ENCODE measurements at places on chromosomes 16 and 17.

DNA sequence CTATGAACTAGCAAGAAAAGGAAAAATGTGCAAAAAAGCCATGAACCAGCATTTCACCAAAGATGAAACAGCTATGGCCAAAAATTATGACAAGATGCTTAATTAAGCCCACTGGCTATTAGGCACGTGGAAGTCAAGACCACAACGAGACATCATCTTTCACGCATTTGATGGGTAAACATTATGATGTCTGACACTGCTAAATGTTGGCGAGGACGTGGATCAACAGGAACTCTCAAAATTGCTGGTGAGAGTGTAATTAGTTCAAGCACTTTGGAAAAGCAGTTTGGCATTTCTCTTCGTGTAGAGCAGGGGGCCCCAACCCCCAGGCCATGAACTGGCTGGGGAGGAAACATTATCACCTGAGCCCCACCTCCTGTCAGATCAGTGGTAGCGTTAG, 39.6 kb upstream of the ADGRG1 start:
- no peak for DNase-seq

DNA sequence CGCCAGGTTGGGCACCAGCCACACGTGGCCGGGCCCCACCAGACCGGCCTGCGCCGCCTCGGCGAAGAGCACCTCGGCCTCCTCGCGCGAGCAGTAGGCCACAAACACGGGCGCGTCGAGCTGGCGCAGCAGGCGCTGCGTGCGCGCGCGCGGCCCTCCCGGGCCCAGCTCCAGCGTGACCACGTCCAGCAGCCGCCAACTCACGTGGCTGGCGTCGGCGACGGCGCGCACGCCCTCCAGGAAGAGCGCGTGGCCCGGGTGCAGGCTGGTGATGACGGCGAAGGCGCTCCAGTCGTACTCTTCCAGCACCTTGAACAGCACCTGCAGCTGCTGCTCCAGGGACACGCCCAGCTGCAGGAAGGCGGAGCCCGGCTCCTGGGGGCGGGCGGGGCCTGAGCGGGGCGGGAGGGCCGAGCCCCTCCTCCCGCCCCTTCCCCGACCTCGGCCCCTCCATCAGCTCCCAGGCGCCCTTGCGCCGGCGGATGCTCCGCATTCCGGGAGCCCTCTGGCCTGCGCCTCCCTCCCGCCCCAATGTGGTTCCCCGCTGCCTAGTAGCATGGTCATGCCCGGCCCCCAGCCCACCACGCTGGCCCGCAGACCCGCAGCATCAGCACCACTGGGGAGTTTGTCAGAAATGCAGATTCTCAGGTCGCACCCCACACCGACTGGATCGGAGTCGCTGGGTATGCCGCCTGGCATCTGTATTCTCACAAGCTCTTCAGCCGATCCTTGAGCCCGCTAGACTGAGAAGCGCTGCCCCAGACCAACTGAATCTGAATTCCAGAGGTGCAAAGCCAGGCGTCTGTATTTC, 7.2 kb downstream of the GRIN2C start:
- peak; percentile 70 for DNase-seq

- DNase-seq, result no peak
Observed at GRCh38 chr17:33383488-33384023, 90.5 kb upstream of the ASIC2 start.

DNA sequence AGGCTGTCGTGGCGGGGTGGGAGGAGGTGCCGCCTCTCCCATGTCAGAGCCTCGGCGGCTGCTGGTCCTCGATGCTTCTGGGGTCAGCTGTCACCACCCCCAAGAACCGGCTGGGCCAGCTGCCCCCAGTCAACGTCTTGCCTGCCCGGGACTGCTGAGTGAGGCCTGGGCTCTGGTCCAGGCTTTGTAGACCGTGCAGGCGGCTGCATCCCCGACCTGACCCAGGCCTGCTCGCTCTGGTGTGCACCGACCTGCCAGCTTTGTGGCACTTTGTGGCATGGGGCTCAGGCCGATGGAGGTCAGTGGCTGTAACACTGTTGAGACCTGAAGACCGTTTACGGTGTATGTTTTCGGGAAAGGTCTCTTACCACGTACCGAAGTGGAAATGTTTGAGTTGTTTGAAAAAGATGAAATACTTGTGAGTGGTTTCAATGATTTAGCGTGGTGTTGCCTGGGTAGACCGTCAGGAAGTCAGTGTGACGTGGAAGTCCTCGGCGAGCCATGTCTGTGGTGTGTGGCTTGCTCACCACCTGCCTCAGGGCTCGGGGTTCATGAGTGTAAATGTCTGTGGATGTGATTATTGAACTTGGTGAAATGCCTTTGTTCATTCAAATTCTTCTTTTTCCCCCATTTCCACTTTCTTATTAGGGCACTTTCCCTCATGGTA, 53.2 kb upstream of the ZNF750 start:
- DNase-seq, result no peak

GRCh38 chr17:81685108-81685507, 1.3 kb downstream of the HGS start:
- no peak for DNase-seq

DNA sequence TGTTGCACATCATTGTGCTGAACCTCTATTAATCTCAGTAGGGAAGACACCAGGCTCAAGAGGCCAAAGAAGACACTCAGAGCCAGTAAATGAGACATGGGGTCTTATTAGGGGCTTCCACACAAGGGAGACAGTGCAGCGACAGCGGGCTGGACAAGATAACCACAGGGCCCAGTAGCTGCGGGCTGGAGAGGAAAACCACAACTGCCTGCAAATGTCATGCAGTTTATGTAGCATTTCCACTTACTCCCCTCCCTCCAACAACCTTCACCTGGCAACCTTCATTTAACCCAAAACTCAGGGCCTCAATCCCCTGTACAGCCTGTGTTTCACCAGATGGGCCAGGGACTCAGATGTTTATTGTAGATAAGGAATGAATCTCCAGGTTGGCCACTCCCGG, 185.6 kb downstream of the UTP18 start:
- DNase-seq, result no peak

DNA sequence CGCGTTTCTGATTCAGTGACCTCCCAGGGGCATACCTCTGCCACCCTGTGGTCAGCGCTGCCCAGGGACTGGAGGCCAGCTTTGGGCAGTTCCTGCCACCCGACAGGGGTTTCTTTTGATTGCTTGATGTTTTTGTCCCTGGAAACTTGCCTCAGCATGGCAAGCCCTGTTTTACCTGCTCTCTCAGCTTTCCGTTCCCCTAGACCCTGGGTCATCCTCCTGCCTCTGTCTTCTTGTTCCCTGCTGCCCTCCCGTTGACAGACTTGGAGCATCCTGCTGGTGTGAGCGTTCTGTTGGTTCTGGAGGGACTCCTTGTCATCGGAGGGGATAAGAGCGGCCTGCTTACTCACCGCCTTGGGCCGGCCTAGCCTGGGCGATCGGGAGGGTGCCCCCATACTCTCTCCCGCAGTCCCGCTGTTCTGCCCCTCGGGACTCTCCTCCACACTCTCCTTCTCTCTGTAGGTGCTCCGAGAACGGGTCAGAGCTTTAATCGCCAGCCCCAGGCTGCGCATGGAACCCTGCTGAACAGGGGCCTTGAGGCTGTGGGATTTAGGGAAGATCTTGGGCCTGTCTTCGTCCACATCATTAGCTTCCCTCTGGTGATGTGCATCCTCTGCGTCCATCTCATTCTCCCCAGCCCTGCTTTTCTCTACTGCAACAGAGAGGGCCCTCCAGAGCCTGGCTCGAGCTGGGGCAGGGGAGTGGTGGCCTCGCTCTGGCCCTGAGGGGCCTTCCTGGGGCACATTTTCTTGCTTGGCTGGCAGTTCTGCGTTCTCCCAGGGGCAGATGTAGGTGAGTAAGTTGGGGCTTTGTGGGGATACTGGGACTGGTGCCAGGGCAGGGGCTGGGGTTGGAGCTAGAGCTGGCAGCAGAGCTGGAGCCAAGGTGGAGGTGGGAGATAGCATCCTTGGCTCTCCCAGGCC, 13.7 kb downstream of the GPR179 start:
- DNase-seq, result no peak

- DNase-seq, result no peak
Observed at GRCh38 chr17:82593590-82594087, 54.6 kb downstream of the WDR45B start.
